ENCODE measurements at places on chromosomes 2 and 18.

DNA sequence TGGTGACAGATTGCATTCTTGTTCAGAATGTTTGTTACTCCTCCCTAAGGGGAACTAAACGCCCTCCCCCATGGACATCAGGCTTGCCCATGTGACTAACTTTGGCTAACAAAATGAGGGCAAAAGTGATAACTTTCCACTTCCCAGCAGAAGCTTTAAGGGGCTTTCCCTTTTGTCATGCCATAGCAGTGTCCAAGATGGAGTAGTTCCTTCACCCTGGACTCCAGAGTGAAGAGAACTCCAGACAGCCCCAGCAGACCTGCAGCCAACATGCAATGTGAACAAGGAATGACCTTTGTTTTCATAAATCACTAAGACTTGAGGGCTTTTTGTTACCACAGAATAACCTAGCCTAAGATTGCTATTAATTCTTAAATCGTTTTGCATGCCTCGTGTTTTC is 163.5 kb downstream of the ZEB2 start:
- DNase-seq = no peak

DNA sequence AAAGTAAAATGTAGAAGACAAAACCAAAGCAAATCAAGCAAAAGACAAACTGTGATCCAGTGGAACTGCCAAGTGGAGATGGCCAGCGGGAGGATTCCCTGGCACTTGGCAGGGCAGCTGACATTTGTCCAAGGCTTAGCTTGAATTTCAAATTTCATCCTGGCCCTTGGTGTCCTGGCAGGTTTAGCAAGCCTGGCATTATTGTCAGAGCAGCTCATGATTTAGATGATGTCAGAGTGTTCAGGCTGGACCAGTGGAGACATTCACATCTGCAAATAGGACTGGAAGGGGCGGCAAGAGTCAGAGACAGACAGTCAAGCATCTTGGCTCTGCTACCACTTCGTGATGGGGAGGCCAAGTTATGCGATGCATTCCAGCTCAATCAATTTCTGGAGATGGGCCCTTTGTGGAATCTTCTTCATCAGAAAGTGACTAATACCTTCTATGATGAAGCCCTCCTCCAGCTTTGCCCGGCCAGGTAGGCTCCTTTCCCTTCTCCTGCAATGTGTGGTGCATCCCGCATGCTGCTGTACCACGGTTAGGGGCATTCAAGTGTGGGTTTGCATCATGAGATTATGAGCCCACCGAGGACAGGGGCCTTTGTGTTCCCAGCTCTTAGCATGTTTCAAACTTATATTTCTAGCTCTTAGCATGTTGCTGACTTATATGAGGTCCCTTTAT is 199.7 kb downstream of the ANKRD30B start:
- DNase-seq = no peak

- no peak for DNase-seq
Observed at GRCh38 chr2:134462791-134463698, 209.2 kb downstream of the MGAT5 start.

DNA sequence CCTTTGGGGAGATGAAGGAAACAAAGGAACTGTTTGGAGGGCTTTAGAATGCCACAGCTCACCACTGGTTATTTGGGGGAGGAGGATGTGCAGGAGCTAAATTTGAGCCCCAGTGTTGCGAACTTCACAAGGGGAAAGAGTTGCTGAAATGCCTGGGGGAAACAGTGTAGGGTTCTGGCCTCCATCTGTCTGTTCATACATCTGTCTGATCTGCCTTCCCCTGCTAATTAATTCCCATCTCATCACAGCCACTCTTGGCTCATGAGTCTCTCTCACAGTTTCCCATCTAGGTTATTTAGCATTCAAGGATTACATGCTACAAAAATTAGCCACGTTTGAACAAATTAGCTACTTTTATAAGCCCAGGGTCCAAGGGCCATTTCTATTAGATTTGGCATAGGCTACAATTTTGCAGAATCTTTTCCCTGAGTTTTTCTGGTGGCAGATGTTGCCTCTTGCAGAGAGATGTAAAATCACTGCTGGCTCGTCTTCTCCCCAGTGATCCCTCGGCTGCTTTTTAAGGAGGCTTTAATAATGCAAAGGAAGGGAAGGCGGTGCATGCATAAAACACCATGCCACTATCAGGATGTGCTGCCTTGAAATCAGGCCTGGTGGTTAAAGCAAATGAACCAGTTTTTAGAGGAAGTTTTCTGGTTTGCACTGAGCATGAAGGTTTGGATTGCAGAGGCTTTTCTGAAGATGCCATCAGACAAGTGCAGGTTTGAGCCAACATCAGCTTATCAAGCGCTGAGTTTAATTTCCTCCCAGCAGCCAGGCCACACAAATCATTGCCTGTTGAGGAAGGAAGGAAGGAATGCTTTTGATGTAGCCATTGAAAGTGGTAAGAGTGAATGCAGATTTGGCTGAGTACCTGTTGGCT is 35.0 kb downstream of the ADD2 start:
- DNase-seq = no peak

DNA sequence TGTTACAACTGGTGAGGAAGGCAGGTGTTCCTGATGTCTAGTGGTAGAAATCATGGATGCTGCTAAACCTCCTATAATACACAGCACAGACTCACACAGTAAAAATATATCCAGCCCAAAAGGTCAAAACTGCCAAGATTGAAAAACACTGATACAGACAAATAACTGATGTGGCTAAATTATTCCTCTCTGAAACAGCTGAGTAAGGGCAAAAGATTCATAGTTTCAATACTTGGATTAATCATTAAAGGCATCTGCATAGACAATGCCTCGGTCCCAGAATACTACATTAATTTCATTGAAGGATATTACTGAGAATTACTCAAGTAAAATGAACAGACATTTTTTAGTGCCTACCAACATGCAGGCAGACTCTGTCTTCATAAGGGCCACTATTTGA is 180.7 kb upstream of the CRIM1 start:
- no peak for DNase-seq

GRCh38 chr2:1521191-1521877 is 108.1 kb downstream of the TPO start:
- no peak for DNase-seq

GRCh38 chr2:71894261-71894660 is 253.4 kb downstream of the CYP26B1 start:
- no peak for DNase-seq
